Thoracic aorta (tissue), 2 donors: ENCODE measurements at places on chromosomes 2 and 18.

- no peak for DNase-seq
Observed at GRCh38 chr18:43664487-43665008, 387.3 kb upstream of the SYT4 start.

DNA sequence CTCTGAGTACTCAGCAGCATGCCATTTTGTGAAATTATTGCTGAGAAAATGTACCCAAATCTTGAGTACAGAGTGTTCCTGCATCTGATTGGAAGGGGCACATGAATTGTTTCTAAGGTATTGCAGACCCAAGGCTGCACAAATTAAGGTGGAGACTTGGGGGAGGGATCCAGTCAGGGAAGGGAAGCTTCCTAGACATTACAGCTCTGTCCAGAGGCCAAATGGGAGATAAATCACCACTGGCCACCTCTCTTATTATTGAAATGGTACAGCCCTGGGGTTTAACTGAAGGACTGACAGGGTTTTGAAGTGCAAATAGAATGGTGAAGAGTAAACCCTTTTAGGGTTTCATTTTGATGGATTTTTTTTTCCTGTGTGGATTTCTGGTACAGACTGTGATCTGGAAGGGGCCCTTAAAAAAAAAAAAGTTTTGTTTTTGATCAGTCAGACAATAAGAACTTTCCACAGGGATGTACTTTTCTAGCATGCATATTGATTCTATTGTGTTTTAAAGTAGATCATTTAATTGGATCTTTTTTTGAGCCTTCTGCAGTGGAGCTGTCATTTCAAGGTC is 119.4 kb downstream of the GREB1L start:
- no peak for DNase-seq

GRCh38 chr2:53737091-53737490 is 30.5 kb upstream of the CHAC2 start:
- no peak for DNase-seq

GRCh38 chr2:231643495-231643888 is 50.8 kb downstream of the TEX44 start:
- DNase-seq = no peak

- no peak for DNase-seq
Observed at GRCh38 chr18:25360301-25360899, 8.4 kb upstream of the ZNF521 start.

DNA sequence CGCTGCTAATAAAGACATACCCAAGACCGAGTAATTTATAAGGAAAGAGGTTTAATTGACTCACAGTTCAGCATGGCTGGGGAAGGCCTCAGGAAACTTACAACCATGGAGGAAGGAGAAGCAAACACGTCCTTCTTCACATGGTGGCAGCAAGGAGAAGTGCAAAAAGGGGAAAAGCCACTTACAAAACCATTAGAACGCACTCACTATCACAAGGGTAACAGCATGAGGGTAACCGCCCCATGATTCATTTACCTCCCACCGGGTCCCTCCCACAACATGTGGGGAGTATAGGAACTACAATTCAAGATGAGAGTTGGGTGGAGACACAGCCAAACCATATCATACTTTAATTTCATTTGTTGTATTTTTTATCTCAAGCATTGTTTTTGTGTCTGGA is 67.5 kb downstream of the ATP9B start:
- DNase-seq = no peak

- no peak for DNase-seq
Observed at GRCh38 chr2:26456440-26457250, 21.3 kb downstream of the OTOF start.

- no peak for DNase-seq
Observed at GRCh38 chr2:3597567-3597966, 2.7 kb downstream of the COLEC11 start.

DNA sequence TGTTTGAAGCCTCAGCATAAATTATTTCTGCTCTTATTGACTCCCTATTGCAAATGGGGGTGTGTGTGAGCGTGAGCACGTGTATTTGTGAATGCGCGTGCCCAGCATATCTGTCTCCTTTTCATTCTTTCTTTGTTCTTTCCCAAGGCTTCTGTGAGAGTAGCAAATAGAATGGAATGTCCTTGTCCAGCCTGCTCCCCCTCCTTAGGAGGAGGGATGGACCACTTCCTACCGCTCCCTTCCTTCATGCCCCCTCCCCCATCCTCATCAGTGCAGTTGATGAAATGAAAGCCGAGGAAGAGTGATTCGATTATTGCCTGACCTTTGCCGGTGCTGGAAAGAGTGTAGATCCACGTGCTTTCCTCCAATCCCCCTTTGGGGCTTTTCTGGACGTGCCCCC is 102.0 kb downstream of the CPO start:
- no peak for DNase-seq

- DNase-seq = no peak
Observed at GRCh38 chr2:201444746-201445465, 6.4 kb downstream of the TRAK2 start.

DNA sequence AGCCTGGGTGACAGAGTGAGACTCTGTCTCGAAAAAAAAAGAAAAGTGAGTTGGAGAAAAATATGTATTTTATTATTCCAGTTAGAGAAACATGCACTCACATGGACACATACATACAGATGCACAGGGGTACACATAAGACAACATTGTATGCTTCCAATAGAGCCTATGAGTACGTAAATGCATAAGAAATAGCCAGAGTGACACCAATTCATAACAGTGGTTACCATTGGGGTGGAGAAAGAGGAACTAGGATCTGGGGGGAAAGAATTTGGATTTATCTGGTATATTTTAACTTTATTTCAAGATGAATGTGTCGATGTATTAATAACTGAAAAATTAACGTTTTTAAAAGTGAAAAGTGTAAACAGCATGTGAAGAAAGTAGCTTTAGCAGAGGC is 16.1 kb downstream of the IL36A start:
- no peak for DNase-seq

DNA sequence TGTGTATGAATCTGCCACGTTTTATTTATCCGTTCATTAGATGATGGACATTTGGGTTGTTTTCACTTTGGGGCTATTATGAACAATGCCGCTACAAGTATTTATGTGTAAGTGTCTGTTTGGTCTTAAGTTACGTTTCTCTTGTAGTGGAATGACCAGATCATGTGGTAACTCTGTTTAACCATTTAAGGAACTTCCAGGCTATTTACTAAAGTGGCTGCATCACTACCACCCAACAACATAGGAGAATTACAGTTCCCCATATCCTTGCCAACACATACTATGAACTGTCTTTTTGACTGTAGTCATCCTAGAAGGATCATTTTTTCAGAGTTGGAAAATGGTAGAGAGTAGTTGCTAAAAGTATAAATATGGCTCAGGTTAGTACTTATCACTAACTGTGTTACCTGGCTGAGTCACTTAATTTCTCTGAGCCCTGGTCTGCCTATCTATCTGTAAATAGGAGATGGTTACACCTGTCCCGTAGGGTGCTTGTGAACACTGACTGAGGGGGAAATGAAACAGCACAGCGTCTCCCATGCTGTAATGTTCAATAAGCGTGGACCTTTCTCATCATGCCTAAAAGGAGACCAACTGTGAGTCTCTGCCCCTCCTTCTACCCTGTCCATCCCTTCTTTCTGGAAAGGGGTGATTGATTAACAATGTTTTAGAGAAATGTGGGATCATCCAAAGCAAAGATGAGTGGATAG is 103.1 kb downstream of the SH3RF3 start:
- DNase-seq = no peak

- DNase-seq = no peak
Observed at GRCh38 chr18:2917259-2918047, 70.6 kb downstream of the EMILIN2 start.

GRCh38 chr18:74399091-74399887 is 57.8 kb downstream of the DIPK1C start:
- no peak for DNase-seq

GRCh38 chr2:88483200-88483599 is 30.7 kb upstream of the FOXI3 start:
- DNase-seq = no peak

GRCh38 chr2:19141234-19142004 is 217.0 kb downstream of the OSR1 start:
- no peak for DNase-seq

- DNase-seq = no peak
Observed at GRCh38 chr2:157447031-157447430, 3.1 kb upstream of the CYTIP start.

- no peak for DNase-seq
Observed at GRCh38 chr2:46471697-46472096, 7.7 kb upstream of the TMEM247 start.

DNA sequence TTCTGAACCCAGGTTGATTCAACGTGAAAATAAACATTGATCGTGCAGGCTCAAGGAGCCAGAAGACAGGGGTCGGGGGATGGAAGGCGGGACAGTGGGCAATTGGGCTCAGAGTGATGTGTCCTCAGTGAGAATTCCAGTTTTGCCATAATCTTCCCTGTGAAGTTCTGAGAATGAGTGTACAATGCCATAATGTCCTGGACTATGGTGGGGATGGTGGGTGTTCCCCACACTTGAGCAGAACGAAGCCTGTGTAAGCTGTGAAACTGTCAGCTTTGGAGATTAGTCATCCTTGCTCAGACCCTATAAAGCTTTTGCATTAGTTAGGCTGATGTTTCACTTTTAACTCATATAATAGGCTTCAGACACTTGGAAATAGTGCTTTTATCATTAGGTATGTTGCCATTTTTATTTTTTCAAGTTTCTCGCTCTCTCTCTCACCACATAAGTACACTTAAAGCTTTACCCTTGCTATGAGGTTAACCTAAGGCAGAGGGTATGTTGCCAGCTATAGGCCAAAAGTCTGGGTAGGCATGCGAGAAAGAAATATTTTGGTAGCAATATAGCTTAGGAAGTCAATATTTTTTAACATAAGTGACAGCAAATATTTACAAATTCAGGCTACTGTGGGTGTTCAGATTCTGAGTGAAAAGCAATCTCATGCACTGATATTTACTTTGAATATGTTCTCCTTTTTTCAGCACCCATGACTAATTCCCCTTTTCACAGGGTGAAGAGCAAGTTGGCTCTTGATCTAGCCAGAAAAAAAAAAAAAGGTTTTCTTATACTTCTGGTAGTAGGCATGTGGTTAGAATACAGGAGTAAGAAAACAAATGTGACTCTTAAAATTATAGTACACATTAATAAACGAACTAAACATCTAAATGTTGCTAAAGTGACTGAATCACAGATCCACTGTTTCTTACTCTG is 47.2 kb downstream of the CDC42EP3 start:
- no peak for DNase-seq

GRCh38 chr2:75375646-75376582 is 176.6 kb upstream of the TACR1 start:
- no peak for DNase-seq

- DNase-seq = no peak
Observed at GRCh38 chr2:200406379-200406778, 99.9 kb downstream of the SPATS2L start.

DNA sequence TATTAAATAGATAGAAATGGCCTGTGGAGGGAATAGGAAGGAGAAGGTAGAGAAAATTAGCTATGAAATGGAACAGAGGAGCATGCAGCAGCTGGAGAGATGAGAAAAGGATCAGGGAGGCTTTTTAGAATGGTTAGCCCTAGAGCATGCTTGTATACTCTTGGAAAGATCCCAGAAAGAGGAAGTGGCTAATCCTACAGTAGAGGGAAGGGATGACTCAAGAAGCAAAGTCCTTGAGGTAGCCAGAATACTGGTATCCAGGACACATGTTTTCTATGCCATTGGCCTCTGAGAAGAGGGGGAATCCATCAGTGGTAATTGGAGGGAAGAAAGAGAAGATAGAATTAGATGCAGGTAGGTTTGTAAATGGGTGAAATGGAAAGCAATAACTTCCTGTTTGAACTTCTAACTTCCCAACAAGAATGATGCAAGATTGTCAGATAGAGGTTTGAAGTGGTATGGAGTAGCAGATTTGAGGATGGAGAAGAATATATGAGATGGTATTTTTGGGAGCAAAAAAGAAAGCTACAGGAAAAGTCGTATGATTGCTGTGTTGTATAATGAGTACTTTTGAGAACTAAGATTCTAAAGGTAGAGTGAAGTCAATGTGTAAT is 17.1 kb upstream of the OSBPL6 start:
- DNase-seq = no peak

- no peak for DNase-seq
Observed at GRCh38 chr18:51514128-51514527, 316.6 kb upstream of the MEX3C start.

GRCh38 chr2:231660860-231661259 is 47.5 kb upstream of the PTMA start:
- no peak for DNase-seq

GRCh38 chr2:96403481-96403880 is 67.9 kb downstream of the NCAPH start:
- no peak for DNase-seq

GRCh38 chr18:80200171-80200931 is 47.0 kb downstream of the PARD6G start:
- DNase-seq = no peak

GRCh38 chr18:79926306-79926705 is 25.1 kb downstream of the SLC66A2 start:
- DNase-seq = no peak

DNA sequence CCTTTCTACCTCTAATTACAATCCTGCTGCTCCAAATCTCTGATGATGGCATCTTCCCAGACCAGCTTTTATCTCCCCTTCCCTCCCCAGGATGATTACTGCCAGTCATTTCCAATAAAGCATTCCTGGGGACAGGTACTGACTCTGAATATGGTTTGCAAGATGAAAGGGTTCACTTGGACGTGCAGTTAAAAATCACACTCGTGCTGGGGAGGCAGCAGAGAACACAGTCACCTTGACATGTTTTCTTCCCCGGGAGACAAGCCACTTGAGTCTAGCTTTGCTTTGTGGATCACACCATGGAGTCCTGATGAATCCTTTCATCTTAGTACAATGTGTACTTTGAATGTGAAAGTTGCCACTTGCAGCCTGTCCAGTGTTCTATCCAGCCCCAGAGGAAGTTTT is 175.0 kb downstream of the ALPK2 start:
- DNase-seq = no peak

DNA sequence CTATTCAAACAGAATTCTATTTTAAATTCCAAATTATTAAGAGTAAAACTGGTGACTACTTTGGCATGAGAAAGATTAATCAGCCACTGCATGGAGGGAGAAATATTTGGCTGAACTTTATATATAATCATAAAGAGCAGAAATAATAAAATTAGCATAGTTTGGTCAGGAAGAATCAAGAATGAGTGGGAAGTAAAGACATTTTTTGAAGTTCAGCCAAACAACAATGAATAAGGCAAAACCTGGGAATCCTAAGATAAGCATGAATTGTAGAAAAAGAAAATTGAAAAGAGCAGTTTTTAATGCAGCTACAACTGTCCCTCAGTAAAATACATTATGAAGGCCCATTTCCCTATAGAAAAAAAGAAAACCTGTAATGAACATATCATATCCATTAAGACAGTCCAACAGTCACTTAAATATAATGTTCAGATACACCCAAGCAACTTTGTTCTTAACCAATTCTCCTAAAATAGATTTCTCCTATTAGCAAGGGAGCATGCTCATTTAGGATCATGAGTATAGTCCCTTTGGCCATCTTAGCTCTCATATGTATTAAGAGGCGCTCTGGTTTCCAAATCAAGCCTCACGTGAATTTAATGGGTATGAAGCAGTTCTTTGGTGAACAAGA is 6.5 kb downstream of the TMEM17 start:
- DNase-seq = no peak

GRCh38 chr2:24021122-24021998 is 11.5 kb downstream of the MFSD2B start:
- no peak for DNase-seq

- no peak for DNase-seq
Observed at GRCh38 chr2:240479111-240479501, 43.6 kb downstream of the GPC1 start.
